Activated naive CD4-positive, alpha-beta T cell treated with anti-CD3 and anti-CD28 coated beads for 36 hours (primary cell): ENCODE measurements at places on chromosomes 12 and 14. TPM values are rescaled to one million over a fixed set of nuclear protein-coding genes. Genes with fewer than 3 reads are reported as not detected.

The RILPL1 gene
- total RNA-seq = 2.2 TPM

The HOXC6 gene
- total RNA-seq = not detected

GRCh38 chr12:43836475-43836989, 651 bp downstream of the TMEM117 start:
- peak overlapping the region; percentile 71 for H3K4me3 ChIP-seq
- DNase-seq = no peak

- no peak overlapping the region for H3K4me3 ChIP-seq
- no peak overlapping the region for H3K27ac ChIP-seq
- H3K4me1 ChIP-seq = peaks cover 5% of the 10 kb centered on the region
- no peak for DNase-seq
Measured at GRCh38 chr12:21546716-21547115, 20.6 kb downstream of the SPX start.

- H3K36me3 ChIP-seq = no peaks in the 10 kb centered on the region
- H3K4me1 ChIP-seq = peaks cover 14% of the 10 kb centered on the region
- H3K27me3 ChIP-seq = no peaks in the 10 kb centered on the region
- H3K4me3 ChIP-seq = no peak overlapping the region
Measured at GRCh38 chr12:27186022-27186839, 57.9 kb upstream of the STK38L start.

GRCh38 chr12:42789808-42790760, 200.5 kb upstream of the PRICKLE1 start:
- no peak overlapping the region for H3K27ac ChIP-seq
- no peaks in the 10 kb centered on the region for H3K36me3 ChIP-seq
- no peaks in the 10 kb centered on the region for H3K27me3 ChIP-seq
- no peak for DNase-seq
- no peak overlapping the region for H3K4me3 ChIP-seq
- H3K4me1 ChIP-seq = no peaks in the 10 kb centered on the region

- peaks cover 21% of the 10 kb centered on the region for H3K36me3 ChIP-seq
- H3K4me3 ChIP-seq = no peak overlapping the region
- DNase-seq = no peak
Measured at GRCh38 chr12:22657538-22657937, 32.6 kb downstream of the ETNK1 start.

DNA sequence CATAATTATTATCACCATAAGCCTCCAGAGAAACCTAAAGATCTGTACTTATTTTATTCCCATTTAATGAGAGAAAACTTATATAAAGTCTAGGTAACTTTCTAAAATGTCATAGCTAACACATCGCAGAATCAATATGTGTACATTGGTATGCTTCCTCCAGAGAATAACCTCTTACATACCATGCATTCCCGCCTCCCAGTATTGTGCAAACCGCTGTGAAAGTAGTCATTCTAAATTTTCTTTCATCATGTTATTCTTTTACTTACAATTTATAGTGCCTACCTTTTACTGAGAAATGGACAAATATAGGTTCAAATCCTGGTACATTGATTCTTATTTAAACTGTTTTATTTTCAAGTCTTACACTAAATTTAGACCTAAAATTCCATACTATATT, 463.4 kb downstream of the LRFN5 start:
- no peak overlapping the region for H3K27ac ChIP-seq
- no peaks in the 10 kb centered on the region for H3K36me3 ChIP-seq
- no peaks in the 10 kb centered on the region for H3K27me3 ChIP-seq
- H3K4me3 ChIP-seq = no peak overlapping the region
- no peak for DNase-seq
